ENCODE measurements at places on chromosomes 11 and 22. TPM values are rescaled to one million over a fixed set of nuclear protein-coding genes. Genes with fewer than 3 reads are reported as not detected.

- no peak for DNase-seq
These were observed 13.6 kb downstream of the CYTH4 start for GRCh38 chr22:37295946-37296345.

The PAAF1 gene
- total RNA-seq: 45.1 TPM

DNA sequence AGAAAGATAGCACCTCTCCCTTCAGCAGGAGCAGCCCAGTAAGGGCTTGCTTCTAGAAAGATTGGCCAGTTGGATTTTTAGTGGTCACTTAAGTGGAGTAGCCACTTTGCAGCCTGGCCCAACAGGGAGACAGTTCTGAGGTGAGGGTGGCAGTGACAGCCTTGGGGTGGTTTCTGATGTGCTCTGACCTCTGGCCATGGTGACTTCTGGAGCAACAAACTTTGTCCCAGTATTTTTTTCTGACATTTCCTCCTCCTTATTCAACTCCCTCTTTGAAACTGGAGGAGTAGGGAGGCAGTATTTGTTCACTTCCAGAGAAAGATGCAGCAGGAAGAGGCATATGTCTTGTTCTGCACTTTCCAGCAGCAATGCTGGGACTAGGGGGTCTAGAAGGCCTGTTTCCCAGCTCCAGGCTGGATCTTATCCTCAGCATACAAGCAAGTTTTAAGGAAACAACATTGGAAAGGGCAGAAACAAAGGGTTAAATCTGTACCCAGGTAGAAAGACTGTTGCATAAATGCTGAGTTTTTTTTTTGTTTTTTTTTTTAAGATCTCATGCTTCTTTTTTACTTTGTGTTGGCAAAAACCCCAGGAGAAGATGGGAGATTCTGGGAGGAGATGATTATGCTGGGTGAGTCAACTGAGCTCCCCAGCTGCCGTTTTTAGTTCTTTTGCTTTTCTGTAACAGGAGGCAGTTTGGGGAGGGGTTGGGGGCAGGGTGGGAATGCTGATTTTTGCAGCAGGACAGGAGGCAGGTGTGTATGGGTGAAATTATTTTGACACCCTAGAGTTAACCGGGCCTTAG lies 37.2 kb downstream of the RCOR2 start:
- no peak for DNase-seq

The P2RY6 gene
- not detected for total RNA-seq
